Activated T-cell treated with anti-CD3 and anti-CD28 coated beads, Interleukin-2, amount 50 U/mL, for 1 hour (primary cell): ENCODE measurements at places on chromosomes 2 and 18.

- no peak for DNase-seq
These were observed 2.0 kb upstream of the CAPN10 start for GRCh38 chr2:240584486-240585031.

- no peak for DNase-seq
These were observed 119.9 kb downstream of the ETAA1 start for GRCh38 chr2:67516899-67517530.

DNA sequence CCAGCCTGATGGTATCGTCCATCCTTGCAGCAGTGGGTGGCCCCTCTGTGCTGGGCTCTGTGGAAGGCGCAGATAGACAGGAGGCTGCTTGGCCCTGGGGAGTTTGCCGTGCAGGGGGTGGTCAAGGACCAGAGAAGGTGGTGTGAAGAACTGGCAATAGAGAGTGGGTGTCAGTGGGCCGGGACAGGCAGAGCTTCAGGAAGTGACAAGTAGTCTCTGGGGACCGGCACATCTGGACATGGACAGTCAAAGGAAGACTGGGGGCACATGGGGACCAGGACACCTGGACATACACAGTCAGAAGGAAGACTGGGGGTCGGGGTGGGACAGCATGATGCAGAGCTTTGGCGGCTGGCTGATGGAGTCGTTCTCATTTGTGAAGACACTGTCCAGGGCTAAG is 335.9 kb downstream of the AGAP1 start:
- no peak for DNase-seq

- no peak for DNase-seq
These were observed 263.5 kb downstream of the FHOD3 start for GRCh38 chr18:36561046-36561445.

- DNase-seq, result peak; percentile 90
These were observed 2.9 kb upstream of the MAL start for GRCh38 chr2:95022309-95023221.

GRCh38 chr2:25279091-25279651 is 62.6 kb downstream of the DNMT3A start:
- no peak for DNase-seq

GRCh38 chr2:7555260-7555659 is 638.0 kb downstream of the RNF144A start:
- DNase-seq, result no peak

GRCh38 chr2:101310834-101311695 is 2.6 kb upstream of the RNF149 start:
- no peak for DNase-seq

GRCh38 chr2:10549195-10549594 is 101.1 kb upstream of the ODC1 start:
- DNase-seq, result no peak

- no peak for DNase-seq
These were observed 440.6 kb downstream of the FBXO15 start for GRCh38 chr18:73707035-73707434.

DNA sequence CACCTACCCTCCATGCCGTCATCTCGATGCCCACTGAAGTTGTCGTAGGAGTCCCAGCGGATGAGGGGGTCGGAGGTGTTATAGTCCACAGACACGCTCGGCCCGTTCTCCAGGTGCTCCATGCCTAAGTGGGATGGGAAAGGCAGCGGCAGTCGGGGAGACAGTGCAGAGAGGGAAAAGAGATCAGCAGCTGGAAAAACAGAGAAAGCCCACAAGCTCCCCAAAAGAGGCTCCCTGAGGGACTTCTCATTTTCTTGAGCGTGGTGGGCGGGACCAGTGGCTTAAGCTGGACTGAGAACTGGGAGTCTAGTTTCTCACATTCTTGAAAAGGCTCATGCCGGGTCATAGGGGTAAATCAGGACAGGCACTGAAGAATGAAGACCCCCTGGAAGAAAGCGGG is 121.9 kb downstream of the TNS1 start:
- no peak for DNase-seq

DNA sequence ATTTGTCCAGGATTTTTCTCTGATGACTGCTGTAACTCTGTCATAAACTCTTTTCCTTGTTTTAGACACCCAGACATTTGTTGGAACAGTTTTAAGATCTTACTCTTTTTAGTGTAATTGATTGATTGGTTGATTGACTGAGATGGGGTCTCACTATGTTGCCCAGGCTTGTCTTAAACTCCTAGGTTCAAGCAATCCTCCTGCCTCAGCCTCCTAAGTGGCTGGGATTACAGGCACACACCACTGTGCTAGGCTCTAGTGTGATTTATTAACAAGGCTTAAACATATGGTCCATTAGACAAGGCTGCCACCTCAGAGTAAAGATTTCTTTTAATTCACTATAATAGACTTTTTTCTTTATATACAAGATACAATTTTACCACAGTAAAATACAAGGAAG is 2.0 kb downstream of the PAIP2B start:
- DNase-seq, result no peak

DNA sequence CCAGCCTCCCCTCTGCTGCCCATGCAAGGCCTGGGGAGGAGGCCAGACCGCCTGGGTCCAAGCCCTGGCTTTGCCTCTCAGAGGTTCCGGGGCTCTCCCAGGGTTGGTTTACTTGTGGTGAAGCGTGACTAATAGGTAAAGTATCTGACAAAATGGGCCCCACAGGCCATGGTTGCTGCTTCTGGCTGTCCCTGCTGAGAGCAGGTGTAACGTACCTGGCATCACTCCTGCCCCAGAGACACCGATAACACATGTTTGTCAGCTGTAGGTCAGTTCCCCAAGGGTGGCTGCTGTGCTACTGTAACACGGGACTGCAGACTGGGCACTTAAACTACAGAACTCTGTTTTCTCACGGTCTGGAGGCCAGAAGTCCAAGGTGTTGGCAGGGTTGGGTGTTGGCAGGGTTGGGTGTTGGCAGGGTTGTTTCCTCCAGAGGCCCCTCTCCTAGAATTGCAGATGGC is 34.1 kb downstream of the ODC1 start:
- DNase-seq, result no peak

GRCh38 chr2:191719261-191719660 is 41.3 kb downstream of the NABP1 start:
- no peak for DNase-seq

DNA sequence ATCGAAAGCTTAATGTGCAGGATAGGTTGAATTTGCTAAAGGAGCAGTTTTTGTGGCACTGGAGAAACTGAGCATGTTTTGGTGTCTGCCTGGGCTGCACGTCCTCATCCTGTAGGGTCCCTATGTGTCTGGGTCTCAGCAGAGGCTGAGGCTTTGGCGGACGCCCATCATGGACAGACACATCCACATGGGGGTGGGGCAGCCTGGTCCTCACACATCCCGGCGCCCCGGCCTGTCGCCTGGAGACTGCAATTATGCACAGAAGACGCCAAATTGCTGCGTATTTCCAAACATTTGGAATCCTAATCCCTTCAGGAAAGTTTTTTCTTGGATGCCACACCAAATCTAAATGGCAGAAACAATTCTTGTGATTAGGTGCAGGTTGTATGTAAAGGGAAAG is 128.2 kb upstream of the TWIST2 start:
- no peak for DNase-seq

DNA sequence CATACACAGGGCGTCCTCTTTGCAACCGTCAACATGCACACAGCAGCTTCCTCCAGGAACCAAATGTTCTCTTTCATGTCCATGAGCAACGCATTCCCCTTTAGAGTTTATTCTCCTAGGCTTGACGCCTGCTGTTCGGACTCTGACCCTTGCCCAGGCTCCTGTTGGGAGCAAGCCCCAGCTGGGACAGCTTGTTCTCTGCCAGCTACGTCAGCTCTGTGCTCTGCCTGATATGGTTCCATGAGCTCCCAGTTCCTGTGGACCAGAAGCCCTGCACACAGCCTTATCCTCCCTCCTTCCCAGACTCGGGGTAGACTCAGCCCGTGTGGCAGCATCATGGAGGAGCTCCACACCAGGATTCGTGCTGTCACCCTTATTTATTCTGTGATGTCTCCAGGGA is 253.1 kb upstream of the PXDN start:
- DNase-seq, result no peak

DNA sequence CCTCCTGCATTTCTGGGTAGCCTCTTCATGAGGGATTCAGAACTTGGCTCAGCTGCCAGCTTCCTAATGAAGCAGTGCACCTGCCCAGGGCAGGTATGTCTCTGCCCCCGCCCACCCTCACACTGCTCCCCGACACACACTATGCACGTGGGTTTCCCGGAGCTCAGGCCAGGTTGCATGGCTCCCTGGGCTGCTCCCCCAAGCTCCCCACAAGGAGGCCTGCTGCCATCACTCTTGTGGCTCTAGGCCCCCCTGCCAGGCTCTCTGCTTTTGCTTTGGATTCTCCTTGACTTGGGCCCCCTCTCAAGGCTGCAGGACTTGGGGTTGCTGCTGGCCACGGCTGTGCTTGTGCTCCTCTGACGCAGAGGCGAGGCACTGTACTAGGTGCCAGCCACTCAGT is 43.6 kb downstream of the ADD2 start:
- DNase-seq, result no peak

GRCh38 chr2:80335411-80335810 is 30.9 kb upstream of the LRRTM1 start:
- DNase-seq, result no peak

DNA sequence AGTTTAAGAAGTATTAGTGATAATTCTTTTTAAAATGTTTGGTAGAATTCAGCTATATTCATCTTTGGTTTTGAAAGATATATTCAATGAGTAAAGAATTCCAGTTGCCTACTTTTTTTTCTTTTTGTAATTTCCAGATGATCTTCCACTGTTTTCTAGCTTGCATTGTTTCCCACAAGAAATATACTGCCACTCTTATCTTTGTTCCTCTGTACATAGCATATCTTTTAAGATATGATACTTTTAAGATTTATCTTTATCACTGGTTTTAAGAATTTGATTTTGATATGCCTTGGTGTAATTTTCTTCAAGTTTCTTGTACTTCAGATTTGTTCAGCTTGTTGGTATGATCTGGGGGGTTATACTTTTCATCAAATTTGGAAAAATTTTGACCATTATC is 374.4 kb downstream of the PLCL1 start:
- no peak for DNase-seq

- no peak for DNase-seq
These were observed 7.1 kb upstream of the BAZ2B start for GRCh38 chr2:159623436-159623835.

DNA sequence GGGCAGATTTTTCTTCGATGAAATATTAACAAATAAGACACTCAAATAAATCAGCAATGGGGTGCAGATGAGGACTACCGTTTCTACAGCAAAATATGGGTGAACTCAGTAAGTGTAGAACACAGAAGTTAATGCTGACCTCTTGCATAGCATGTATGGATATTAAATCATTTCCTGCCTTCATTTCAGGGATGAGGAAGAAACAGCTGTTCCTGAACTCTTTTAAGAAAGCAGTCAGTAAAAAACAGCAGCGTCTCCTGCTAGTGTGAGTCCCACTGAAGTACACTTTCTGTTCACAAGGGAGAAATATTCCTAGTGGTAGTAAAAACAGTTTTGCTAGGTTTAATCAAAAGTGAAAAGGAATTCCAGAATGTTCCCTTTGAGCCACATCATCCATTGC is 379.0 kb downstream of the ZEB2 start:
- DNase-seq, result no peak

- DNase-seq, result no peak
These were observed 54.9 kb upstream of the IGFBP2 start for GRCh38 chr2:216578325-216578724.
